ENCODE measurements at places on chromosomes 5 and 9.

- DNase-seq, result no peak
Measured at GRCh38 chr5:179553875-179554274, 3.5 kb downstream of the RUFY1 start.

DNA sequence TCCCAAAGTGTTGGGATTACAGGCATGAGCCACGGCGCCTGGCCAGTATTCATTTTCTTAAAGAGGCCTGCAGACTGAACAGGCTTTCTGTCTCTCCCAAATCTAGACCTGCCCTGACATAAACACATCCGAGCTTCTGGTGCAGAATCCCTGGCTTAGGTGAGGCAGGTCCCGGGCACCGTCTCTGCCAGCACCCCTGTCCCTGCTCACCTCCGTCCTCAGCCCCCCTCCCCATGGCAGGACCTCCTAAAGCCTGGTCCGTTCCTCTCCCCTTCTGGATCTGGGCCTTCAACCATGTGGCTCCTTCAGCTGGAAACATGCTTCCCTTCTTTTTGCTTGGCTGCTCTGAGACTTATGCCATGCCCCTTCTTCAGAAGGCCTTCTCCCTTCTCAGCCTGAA lies 22.7 kb upstream of the RXRA start:
- no peak for DNase-seq

DNA sequence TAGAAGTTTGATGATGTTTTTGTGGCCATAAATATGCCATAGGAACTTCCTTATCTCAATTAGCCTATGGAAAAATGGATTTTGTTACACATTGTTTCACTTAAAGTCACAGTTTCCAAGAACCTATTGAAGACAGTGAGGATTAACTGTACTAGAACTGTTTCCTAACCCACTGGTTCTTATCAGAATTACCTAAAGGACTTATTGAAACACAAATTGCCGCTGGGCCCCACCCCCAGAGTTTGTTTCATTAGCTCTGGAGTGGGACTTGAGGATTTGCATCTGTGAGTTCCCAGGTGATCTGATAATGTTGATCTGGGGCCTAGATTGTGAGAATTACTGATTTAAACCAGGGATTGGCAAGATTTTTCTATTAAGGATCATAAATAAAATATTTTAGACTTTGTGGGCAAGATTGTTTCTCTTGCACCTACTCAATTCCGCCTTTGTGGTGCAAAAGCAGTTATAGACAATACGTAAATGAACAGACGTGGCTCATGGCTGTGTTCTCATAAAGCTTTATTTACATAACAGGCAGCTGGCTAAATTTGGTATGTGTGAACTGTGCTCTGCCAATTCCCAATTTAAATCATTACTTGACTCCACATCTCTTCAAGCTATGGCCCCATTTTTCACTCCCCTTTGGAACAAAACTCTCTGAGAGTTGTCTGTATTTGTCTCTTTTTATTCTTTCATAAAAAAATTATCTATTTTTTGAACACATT lies 9.3 kb downstream of the JAK2 start:
- no peak for DNase-seq

GRCh38 chr9:118829334-118829733 lies 539.9 kb downstream of the BRINP1 start:
- DNase-seq, result no peak

- DNase-seq, result no peak
Measured at GRCh38 chr9:38724754-38725153, 4.8 kb upstream of the FAM240B start.
